Omental fat pad (tissue), 4 donors: ENCODE measurements at places on chromosomes 12 and 14. TPM values are rescaled to one million over a fixed set of nuclear protein-coding genes. Genes with fewer than 3 reads are reported as not detected.

ZNF219 gene
- total RNA-seq: 35.9 TPM

GLT8D2 gene
- 18.1 TPM for total RNA-seq

GRCh38 chr12:25743679-25744215 is 190.7 kb upstream of the LMNTD1 start:
- DNase-seq: no peak

- no peak for DNase-seq
Observed at GRCh38 chr12:69484428-69484827, 14.2 kb downstream of the FRS2 start.

- DNase-seq: no peak
Observed at GRCh38 chr14:93829839-93830481, 41.7 kb upstream of the PRIMA1 start.
